Right cardiac atrium (tissue), 5 donors: ENCODE measurements at places on chromosomes 3 and 15. TPM values are rescaled to one million over a fixed set of nuclear protein-coding genes. Genes with fewer than 3 reads are reported as not detected.

GOLGA8Q gene
- total RNA-seq: 0.71 TPM

GNAT1 gene
- total RNA-seq: not detected

DGKG gene
- 23.6 TPM for total RNA-seq

CCR5 gene
- total RNA-seq: 1.7 TPM

MUC13 gene
- total RNA-seq: not detected

NCK1 gene
- 38.9 TPM for total RNA-seq

DNA sequence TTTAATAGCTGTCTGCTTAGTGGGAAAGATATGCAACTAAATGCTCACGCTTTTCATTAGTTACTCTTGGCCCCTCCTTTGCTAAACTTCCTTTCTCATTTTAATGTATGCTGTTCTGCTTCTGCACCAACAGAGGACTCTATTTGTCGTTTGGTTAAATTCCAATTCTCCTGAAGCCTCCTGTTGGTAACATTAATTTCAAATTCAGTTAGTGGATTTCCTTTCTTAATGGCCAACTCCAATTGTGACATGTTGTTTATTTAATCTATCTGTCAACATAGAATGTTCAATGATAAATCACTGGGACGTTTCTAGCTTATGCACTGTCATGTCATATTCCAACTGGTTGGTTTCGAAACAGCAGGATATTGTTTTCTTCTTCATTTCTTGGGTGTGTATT, 467.4 kb upstream of the BCHE start:
- no peak for DNase-seq

- DNase-seq: no peak
Measured at GRCh38 chr3:58474967-58475578, 16.8 kb upstream of the KCTD6 start.

DNA sequence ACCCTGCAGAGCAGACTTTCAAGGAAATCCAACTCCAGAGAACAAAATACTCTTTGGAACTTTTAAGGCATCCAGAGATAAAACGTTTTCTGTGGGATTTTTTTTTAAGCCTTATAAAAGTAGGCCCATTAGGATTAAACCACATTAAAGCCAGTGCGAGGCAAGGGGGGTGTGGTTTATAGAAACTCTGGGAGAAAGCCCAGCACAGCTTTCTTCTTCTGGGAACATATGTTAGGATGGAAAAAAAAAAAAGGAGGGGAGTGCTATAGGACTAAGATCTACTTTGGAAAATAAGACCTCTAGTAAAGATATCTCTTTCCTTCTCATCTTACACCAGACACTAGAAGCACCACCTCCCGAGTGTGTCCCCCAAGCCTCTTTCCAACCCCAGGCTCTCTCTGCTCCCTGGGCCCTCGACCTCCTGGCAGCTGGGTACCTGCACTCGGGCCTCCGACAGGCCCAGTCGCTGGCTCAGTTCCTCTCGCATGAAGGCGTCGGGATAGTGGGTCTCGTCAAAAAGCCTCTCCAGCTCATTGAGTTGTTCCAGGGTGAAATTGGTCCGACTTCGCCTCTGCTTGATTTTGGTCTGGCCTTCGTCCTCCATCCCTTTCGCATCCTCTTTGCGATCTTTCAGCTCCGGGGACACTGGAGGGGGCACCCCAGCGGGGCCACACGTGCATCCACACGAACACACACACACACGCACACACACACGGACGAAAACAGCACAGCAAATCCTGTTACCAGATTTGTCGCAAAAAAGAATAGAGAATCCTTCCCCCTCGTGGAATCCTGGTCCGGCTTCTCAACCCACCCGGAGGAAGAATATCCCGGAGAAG, 3.8 kb downstream of the SHOX2 start:
- no peak for DNase-seq

- DNase-seq: no peak
Measured at GRCh38 chr15:100740138-100740537, 137.7 kb downstream of the ASB7 start.

DNA sequence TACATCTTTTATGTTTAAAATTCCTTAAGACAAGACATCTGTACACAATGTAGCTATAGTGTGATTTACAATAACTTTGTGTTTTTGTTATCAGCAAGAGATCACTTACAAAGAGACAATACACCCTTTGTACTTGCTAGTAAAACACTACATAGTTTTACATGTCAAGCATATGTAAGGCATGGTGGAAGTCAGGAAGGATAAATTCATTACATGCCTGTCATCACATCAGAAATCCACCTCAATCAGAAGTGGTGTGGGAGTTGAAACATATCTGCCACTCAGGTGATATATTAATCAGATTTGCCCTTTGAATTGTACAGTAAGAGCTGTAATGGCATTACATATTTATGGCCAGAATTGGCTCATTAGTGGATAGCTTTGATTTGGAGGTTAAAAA, 95.5 kb downstream of the MBNL1 start:
- no peak for DNase-seq

GRCh38 chr15:38587214-38587613, 22.6 kb upstream of the RASGRP1 start:
- no peak for DNase-seq
